ENCODE measurements at places on chromosomes 1 and 21. TPM values are rescaled to one million over a fixed set of nuclear protein-coding genes. Genes with fewer than 3 reads are reported as not detected.

Gene RGS21
- not detected for total RNA-seq

Gene AJAP1
- total RNA-seq, result 0.03 TPM

Gene CTSE
- total RNA-seq, result not detected

DNA sequence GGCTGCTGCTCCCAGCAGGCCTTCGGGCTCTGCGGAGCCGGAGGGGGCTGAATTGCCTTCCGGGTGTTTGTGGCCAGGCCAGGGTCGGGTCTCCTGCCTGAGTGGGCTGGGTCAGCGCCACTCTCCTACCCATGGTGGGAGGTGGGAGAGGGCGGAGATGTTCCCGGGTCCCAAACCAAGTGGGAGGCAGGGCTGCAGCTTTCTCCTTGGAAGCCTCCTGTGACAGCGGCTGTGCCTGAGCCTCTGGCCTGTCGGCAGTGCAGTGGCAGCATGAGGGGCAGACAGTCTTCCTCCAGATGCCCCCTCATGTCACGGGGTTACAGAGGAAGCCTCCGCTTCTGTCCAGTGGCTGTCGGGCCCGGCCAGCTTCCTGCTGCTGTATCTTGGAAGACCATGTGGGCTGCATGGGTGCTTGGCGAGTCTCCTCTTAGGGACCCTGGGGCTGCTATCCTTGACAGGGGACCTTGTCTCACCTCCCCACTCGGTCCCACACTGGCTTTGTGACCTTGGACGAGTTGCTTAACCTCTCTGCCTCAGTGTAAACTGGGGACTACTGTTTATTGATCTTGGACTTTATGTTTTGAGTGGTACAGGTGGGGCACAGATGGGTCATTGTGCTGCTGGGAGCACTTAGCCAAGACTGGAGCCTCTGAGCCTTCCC lies 4.3 kb downstream of the SKI start:
- peak overlapping the region; percentile 59 for H3K4me3 ChIP-seq
- DNase-seq, result no peak
- H3K4me1 ChIP-seq, result peaks cover 75% of the 10 kb centered on the region
- no peaks in the 10 kb centered on the region for H3K36me3 ChIP-seq

DNA sequence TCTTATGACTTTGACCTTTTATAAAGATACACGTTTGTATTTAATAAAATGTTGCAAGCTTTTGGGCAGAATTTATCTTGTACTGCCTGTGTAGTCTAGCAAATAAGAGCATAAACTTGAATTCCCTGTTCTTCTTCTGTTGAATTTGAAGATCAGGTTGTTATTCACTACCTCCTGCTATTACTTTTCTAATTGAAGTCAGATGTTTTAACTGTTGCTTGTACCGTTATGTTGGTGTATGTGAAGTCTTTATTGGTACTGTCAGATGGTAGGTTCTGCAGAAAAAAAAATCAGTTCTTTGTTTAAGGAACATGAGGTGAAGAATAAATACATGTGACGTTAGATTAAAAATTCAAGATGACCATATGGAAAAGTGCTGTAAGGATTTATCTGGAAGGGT lies 69.1 kb downstream of the DYRK1A start:
- peak overlapping the region; percentile 7 for H3K4me3 ChIP-seq
- no peaks in the 10 kb centered on the region for H3K36me3 ChIP-seq
- no peaks in the 10 kb centered on the region for H3K27me3 ChIP-seq

DNA sequence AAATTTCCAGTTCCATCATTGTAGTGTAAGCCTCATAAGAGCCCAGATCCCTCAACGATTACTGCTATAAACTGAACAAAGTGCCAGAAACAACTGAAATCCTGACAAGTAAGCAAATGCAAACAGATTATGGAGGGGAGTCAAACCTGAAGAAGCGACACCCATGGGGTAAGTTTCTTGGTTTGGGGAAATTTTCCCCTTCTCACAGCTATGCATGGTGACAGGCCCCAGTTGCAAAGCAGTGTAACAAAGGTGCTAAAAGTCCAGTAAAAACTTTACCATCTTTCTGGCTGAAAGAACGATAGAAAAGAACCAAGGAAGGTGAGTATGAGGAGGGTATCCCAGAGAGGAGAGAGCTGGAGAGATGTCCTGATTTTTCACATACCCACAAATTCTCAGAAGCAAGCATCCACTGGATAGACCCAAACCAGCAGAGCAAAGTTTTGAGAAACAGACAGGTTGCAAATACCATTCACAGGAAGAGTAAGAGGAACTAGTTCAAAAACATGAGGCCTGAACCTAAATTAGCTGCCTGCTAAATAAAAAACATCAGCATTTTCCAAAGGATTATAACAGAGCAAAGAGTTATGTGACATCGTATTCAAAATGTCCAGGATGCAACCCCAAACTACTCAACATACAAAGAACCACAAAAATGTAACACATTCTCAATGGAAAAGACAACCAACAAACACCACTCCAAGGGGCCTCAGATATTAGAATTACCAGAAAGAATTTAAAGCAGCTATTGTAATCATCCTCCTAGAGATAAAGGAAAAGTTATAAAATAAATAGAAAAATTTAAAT lies 14.5 kb downstream of the SCYL3 start:
- no peaks in the 10 kb centered on the region for H3K27me3 ChIP-seq
- H3K36me3 ChIP-seq, result no peaks in the 10 kb centered on the region
- no peak overlapping the region for H3K27ac ChIP-seq
- H3K4me3 ChIP-seq, result no peak overlapping the region

- no peak overlapping the region for H3K27ac ChIP-seq
- H3K4me1 ChIP-seq, result no peaks in the 10 kb centered on the region
Measured at GRCh38 chr1:111372336-111372965, 55.1 kb downstream of the OVGP1 start.

DNA sequence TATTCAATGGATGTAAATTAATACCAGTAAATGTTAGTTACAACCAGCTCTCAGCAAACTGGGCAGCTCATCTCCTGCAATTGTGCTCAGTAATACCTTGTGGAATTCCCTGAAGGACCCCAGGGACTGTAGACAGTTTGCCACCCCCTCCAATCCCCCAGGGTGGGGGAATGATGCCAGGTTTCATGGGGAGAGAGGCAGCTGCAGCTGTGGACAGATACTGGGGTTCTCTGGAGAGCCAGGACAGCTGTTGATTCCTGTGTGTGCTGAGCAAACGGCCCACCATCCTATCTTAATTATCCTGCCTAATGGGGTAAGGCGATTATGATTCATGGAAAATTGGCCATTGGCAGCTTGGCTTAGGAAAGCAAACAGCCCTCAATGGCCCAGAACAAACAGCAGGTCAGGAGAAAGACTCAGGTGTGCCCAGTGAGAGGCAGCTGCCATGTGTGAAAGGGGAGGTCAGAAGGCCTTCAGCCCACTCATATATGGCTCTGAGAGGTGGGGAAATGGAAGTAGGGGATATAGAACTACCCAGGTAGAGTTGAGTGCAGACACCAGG lies 148.9 kb upstream of the CTTNBP2NL start:
- H3K27me3 ChIP-seq, result no peaks in the 10 kb centered on the region
- no peaks in the 10 kb centered on the region for H3K36me3 ChIP-seq
- no peak overlapping the region for H3K4me3 ChIP-seq
- no peak for DNase-seq
- H3K4me1 ChIP-seq, result no peaks in the 10 kb centered on the region

GRCh38 chr1:24564695-24565094 lies 8.8 kb downstream of the NCMAP start:
- no peak overlapping the region for H3K27ac ChIP-seq
- H3K27me3 ChIP-seq, result no peaks in the 10 kb centered on the region
- H3K4me1 ChIP-seq, result no peaks in the 10 kb centered on the region
- no peaks in the 10 kb centered on the region for H3K36me3 ChIP-seq

DNA sequence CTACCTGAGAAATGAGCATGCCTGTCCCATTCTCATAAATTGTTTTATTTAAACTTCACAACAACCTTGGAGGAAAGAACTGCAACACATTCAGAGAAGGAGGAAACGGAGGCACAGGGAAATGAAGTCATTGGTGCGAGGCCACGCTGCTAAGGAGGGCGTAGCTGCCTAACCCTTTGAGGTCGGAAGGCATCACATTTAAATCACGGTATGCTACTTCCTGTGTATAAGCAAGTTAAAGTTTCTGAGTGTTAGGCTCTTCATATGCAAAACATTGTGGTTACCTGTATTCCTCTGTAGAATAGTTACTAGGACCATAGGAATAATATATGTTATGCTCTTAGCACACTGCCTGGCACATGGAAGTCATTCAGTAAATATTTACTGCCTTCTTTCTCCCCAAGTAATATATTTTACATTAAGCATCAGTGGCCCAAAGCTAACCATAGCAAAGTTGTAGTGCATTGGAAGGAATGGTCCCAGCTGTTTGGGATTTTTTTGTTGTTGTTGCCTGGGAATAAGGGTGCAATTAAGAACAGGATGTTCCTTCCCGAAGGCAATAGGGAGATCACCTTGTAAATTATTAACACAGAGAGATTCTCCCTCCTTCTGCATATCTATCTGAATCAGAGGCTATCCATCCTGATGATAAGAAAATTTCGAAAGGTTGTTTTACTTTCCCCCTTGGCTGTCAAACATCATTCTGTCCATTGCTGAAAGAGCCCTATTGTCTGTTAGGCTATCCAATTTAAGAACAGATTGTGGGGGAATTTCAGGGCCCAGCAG lies 192.2 kb upstream of the C8B start:
- no peaks in the 10 kb centered on the region for H3K4me1 ChIP-seq
- H3K36me3 ChIP-seq, result no peaks in the 10 kb centered on the region
- no peak overlapping the region for H3K27ac ChIP-seq
- H3K4me3 ChIP-seq, result no peak overlapping the region
